ENCODE measurements at places on chromosomes 11 and 22.

DNA sequence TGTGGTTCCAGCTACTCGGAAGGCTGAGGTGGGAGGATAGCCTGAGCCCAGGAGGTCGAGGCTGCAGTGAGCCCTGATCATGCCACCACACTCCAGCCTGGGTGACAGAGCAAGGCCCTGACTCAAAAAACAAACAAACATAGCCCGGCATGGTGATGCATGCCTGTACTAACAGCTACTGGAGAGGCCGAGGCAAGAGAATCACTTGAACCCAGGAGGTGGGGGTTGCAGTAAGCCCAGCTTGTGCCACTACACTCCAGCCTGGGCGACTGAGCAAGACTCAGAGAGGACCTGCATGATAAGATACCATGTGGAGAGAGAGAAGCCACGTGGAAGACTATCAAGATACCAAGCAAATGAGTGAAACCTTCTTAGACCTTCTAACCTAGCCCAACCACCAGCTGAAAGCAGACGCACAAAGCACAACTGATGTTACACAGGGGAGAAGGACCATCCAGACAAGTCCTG lies 36.1 kb downstream of the AMBRA1 start:
- DNase-seq: no peak

DNA sequence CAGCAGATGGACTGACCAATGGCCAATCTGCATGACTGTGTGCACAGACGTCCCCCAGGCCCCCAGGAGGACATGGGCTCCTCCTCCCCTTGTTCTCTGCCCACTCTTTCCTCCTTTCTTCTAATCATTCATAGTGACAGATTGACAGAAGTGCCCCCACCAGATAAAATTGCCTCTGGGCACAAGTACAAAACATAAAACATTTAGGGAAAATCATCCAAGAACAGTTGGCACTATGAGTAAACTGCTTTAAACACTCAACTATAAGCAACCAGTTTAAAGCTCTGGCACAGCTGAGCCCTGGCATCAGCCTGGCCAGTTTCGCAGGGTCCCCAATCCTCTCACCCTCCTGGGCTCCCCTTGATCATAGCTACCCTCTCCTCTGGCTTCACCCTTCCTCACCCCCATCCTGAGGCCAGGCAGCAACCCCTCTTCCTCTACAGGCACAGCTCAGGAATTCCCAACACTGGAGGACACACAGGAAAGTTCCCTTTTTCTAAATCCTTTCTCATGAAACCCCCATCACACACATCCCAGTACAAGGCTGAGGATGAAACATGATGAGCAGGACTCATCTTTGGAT lies 232.9 kb downstream of the BUD13 start:
- no peak for DNase-seq

DNA sequence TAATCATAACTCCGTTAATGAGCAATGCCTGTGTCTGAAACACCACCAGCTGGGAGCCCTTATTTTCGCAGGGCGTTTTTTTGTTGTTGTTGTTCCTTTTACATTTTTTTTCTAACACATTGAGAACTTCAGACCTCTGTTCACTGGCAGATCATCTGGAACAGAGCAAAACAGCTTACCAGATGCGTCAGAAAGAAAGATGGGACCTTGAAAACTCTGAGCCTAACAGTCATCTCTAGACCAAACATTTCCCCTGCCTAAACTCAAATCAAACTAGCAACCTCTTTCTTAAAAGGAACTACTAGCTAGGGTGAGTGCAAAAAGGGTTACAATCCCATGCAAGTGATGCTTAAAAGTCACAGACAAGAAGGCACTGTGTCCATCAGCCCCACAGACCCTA lies 93.2 kb downstream of the PLEKHA7 start:
- DNase-seq: no peak

DNA sequence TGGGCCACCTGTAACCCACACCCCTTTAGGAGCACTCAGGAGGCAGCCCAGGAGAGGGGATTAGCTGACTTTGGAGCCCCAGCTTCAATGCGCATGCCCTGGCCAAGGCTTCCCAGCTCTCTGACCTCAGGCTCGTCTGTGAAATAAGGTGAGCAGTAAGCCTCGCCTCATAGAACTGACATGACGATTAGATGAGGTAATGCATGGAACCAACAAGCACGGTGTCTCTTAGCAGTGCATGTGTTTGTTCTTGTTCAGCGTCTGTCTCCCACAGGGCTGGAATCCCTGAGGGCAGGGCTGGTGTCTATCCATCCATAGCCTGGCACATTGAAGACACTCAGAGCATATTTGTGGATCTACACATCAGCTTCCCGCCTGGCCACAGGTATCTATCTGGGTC lies 415.4 kb downstream of the MN1 start:
- no peak for DNase-seq

DNA sequence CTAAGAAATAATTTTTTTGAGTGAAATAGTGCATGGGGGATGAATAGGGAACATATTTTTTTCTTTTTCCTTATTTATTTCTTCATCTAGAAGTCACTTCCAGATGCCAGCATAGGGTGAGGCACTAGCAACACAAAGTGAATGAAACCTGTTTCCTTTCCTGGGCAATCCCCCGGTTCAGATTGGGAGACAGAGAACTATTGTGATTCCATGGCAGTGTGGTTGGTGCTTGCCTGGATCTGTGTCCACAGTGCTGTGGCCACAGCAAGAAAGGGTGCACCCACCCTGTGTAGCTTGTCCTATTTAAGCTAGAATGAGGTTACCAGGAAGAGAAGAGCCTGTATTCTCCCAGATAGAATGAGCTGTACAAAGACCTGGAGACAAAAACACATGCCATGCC lies 57.6 kb downstream of the SLC5A1 start:
- no peak for DNase-seq

Measured in stimulated activated CD4-positive, alpha-beta T cell treated with anti-CD3 and anti-CD28 coated beads, Interleukin-4, amount 100 ng/mL, for 4 hours (primary cell).